HFFc6 (cell line): ENCODE measurements at places on chromosomes 2 and 18.
A peak's percentile ranks its signal among the peaks of the same experiment; 100 is the strongest.

DNA sequence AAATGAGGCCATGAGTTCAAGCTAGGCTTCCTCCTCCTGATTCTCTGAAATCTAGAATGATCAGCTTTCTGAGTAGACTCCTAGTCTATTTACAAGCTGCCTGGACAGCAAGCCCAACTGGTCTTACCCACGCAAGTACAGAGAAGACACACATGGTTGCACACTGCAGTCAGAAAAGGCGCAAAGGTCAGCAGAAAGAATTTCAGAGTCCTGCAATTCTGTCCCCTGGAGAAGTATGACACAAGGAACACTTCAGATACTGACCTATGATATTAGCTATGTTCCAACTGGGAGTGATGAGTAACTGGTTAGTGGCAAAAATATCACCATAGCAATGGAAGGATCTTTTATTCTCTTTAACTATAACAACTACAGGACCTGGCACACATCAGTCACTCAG is 336.1 kb upstream of the PKDCC start:
- peak; percentile 1 for DNase-seq

GRCh38 chr18:41754332-41754731 is 200.7 kb upstream of the PIK3C3 start:
- no peak for DNase-seq

DNA sequence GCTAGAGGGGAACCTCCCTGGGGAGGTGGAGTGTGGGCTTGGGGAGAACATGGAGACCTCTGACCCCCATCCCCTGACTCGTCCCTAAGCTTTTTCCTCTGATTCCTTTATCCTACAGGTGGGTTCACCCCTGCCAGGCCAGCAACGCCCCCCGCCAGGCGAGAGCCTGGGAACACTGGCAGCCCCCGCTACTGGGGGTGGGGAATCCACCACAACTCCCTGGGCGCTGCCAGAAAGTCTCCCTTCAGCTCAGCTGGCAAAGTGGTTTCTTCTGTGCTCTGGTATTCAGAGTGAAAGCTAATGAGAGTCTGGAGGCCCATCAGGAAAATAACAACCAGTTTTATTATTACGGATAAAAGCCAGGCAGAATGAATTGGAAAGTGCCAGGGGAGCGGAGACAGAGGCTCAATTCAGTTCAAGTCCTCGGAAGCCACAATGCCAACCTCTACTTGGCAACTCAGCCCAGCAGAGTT is 2.8 kb downstream of the DIPK1C start:
- no peak for DNase-seq

DNA sequence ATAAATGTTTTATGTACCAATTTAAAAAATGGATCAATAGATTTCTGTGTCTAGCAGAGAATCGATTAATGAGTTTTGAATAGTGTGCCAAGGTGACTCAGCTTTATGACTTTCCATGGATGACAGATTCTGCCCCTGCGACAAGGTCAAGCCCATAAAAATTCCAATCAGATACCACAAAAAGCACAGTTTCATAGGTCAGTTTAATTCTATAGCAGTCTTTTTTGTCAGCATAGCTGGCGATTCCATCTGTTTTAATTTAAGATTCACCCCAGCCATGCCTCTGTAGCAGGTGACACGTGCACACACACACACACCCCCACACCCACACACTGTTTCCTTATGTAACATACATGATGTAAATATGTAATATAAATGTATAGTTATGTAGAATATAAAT is 28.9 kb downstream of the RAB31 start:
- peak; percentile 36 for DNase-seq

GRCh38 chr18:6397931-6398566 is 16.7 kb downstream of the L3MBTL4 start:
- no peak for DNase-seq

DNA sequence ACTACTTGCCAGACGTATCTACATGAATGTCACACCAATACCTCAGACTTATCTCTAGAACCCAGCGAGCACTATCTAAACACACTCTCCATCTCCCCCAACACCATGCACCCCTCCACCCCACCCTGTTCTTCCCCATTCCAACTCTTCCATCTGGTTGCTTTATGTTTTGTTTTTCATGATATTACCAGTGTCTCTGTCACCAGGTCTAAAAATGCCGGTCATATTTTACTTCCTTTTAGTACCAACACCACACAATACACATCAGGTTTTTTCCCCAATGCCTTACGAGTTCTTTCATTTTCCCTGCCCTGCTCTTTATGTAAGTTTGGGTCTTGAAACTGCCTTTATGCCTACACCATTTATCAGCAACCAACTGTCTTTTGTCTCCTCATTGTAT is 10.2 kb upstream of the ITGA4 start:
- DNase-seq = no peak

DNA sequence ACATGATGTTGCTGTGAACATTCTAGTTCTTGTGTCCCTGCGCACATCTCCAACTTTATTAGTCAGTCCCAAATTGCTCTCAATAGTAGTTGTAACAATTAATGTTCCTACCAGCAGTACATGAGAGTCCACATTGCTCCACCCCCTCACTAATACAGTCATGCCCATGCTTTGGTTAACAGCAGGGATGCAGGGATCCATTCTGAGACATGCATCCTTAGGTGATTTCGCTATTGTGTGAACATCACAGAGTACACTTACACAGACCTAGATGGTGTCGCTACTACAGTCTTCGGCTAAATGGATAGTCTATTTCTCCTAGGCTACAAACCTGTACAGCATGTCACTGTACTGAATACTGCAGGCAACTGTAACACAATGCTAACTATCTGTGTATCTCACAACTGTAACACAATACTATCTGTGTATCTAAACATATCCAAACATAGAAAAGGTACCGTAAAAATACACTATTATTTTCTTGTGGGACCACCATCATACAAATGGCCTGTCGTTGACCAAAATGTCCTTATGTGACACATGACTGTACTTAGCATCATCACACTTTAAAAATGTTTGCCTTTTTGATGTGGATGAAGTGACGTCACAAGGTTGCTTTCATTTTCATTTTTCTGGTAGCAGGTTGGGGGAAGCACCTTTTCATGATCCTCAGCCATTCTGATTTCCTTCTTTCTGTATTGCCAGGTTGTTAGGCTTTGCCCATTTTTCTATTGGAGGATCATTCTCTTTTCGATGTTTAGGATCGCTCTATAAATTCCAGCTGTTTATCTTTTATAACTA is 82.9 kb upstream of the RNF152 start:
- DNase-seq = no peak

DNA sequence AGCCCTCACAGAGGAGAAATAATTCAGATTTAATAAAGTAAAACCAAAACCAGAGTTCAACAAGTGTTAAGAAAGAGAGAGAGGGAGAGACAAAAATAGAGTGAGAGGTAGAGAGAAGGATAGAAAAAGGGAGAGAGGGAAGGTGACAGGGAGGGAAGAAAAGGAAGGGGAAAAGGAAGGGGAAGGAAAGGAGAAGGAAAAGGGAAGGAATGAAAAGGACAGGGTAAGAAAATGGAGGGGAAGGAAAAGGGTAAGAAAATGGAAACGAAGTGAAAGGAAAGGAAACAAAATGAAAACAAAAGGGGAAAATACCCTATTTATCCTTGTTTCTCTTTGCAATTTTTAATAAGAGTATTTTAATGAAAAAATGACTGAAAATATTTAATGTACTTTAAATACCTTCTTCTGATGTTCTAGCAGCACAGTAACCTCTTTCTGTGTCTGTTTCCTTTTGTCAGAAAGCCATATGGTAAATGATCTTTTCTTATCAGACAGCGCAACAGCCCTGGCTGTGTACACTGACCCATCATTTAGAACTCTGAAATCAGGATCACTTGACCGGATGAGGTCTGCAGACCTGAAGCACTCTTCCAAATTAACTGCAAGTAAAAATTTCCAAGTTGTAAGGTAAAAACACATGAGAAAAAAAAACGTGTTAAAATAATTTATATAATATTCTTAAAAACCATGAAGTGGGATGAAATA is 11.8 kb downstream of the DSC3 start:
- DNase-seq = no peak

DNA sequence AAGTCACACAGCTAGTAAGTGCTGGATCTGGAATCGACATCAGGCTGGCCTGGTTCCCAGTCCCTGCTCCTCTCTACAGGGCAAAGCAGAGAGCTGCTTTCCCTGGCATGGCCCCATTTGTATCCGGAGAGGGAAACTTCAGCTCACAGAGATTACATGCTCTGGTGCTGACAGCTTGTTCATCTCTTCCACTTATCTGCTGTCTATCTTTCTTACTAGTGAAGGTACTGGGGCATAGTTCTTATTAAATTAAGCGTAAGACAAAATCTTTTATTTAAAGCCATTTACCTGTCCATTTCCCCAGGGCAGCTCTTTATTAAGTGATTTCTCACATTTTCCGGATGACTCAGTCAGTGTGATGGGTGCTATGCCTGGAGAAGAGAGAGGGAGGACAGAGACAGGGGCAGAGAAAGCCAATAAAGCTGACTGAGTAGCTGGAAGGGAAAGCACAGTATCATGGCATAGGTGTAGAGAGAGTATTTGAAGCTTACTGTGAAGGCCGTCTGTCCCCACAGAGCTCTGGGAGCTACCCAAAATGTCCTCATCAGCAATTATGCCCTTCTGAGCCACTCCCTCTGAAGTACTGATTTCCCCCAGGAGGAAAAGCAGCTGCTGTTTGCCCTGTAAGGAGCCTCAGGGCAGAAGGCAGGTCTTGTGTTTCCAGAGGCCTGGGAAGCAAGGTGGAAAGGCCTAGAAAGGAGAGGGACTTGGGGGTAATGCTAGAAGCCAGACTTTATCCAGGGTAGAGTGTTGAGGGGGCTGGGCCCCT is 44.1 kb upstream of the EPAS1 start:
- peak; percentile 31 for DNase-seq

DNA sequence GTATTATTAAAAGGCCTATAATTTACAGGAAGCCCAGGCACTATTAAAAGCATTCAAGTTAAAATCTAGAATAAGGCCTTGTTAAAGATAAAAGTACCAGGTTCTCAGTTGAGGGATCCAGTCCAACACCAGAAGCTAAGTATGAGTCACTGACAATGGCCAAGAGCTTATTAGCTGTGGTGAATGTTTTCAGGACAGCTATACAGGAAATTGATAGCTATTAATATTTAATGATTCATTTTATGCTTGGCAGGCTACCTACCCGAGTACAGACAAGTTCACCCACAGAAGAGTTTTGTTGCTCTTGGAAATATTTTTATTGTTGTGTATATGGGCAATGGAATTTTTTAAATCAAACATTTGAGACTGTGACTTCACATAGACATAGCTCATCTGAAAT is 729.6 kb upstream of the ZNF804A start:
- no peak for DNase-seq

- DNase-seq = peak; percentile 7
Observed at GRCh38 chr18:59202258-59202820, 17.6 kb upstream of the GRP start.

DNA sequence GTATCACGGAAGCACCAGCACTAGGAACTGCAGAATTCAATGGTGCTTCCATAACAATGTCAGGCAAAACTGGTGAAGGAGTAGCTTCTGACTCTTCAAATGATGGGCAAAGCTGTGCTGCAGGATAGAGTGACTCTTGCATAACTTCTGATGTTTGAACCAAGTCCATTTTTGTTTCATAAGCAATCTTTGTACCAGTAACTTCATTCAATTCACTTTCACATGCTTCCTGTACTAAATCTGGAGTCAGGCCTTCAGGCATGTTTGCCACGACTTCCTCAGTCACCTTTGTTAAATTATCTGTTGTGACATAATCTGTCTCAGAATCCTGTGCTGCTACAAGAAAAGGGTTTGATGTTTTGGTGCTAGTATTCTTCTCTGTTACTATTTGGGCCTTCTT is 24.0 kb downstream of the RTN4 start:
- no peak for DNase-seq

DNA sequence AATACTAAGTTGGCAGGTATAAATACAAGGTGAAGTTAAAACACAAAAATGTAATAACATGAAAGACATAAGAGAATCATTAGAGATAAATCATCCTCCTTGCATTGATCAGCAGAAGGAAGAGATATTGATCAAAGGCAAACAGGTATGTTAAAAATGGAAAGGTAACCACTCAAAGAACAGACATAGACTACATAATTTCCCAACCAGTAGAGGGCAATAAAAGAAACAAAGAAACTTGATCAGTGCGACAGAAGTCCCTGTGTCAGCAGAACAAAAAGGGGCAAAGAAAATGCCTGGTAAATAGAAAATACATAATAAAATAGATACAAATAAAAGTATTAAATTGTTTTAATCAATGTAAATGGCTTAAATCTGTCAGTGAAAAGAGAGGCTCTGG is 53.6 kb downstream of the FAM228A start:
- peak; percentile 13 for DNase-seq

DNA sequence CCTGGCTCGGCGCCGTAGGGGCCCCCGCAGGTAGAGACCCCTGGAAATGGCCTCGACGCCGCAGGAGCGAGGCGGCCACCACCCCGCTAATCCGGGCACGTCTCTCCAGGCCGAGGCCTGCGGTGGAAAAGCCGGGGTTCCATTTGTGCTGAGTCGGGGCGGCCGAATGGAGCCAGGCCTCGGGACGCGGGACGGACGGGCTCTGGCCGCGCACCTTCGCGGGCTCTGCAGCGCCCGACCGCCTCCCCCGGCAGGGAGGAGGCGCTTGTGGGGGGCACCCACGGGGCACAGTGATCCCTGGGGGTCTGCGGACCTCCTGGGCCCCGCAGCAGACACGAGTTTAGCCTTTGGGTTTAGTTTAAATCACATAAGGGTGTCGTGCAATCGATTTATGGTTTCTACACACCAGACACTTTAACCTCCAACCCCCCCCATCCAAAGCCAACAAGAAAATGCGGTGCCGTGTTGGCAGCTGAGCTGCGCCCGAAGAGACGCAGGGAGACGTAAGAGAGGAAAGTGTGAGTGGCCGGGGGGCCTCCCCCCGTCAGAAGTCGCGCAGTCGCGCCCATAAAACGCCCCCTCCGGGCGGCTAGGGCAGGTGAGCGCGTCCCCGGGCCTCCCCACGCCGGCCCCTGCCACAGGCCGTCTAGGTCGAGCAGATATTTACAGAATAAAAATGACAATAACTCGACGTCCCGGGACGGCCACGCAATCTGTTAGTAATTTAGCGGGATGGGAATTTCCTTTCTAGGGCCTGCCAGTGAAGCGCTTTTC is 1.0 kb upstream of the NFATC1 start:
- DNase-seq = peak; percentile 21

DNA sequence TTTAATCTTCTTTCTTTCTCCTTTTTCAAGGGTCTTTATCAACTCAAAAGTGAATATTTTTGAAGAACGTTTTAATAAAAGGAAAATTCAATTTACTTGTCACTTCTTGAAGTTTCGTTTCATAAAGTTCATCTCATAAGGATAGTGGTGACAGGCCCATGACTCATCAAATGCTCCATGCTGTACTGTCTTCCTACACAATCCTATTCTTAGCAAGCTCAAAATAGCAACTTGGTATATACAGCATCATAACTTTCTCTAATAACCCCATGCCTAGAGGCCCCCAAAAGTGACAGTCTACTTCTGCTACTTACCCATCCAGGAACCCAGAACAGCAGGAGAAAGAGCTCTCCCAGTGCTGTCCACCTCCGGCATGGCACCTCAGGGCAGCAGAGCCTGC is 7.7 kb downstream of the FBXO15 start:
- peak; percentile 63 for DNase-seq

- DNase-seq = no peak
Observed at GRCh38 chr18:9735238-9735637, 27.1 kb downstream of the RAB31 start.

- no peak for DNase-seq
Observed at GRCh38 chr18:10398571-10398970, 55.9 kb upstream of the APCDD1 start.
